ENCODE measurements at places on chromosomes 6 and 20. TPM values are rescaled to one million over a fixed set of nuclear protein-coding genes. Genes with fewer than 3 reads are reported as not detected.

DNA sequence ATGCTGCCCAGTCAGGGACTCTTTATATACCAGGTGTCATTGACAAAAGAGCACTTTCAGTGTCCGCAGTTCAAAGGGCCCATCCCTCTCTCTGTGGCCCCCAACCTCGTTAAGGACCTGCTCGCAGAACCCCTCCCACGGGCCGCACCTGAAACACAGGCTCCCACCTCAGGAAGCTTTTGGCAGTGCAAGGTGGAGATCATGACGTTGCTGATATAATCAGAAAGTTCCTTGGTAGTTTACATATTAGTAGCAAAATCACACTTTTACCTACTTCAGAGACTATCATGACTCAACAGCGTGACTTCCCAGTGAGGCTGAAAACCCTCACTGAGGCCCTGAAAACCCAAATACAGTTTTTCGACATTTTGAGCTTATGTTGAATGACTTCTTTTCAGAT lies 4.1 kb downstream of the TTLL2 start:
- DNase-seq = no peak

GRCh38 chr6:31556307-31556706 lies 8.9 kb downstream of the NFKBIL1 start:
- no peak for DNase-seq

GRCh38 chr6:208364-208763 lies 83.9 kb upstream of the DUSP22 start:
- no peak for DNase-seq

DNA sequence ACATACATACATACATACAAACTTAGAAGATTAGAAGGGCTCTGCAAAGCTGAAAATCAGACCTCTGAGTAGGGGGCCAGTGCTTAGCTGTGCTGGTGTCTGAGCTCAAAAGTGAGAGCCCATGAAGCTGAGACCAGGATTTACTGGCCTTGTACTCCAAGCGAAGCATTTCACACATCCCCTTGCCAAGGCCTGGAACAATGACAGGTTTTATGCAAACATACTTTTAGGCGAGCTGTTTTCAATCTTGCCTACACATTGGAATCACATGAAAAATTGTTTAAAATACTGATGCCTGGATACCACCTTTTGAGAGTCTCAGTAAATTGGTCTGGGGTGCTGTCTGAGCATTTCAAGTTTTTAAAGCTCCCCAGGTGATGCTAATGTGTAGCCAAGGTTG lies 80.9 kb upstream of the SRSF6 start:
- DNase-seq = no peak

DNA sequence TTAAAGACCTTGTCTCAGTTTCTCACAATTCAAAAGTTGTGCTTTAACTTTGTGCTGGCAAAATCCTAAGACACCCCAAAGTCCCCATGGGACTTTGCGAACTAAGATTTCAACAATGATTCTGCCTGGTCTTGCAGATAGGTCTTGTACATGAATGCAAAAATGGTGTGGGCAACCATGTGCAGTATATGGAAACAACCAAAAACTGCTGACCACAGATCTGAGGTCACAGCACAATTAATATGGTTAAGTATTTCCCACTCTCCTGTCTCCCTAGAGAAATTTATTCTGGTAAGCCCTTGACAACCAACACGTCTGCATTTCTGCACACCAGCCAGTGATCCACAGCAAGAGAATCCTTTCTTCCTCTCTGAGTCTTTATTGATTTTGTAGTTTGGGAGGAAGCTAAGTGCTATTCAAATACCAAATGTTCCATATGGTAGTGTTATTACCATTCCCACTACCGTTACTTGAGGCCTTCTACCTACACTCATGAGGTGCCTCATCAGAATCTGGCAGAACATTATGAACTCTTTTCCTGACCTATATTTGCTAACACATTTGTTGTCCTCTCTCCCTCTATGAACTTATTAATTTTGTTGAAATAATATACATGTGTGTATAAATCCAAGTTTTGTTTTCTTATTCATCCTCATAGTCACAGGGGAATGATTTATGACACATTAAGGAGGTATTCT lies 178.7 kb downstream of the ATXN1 start:
- DNase-seq = no peak

VSX1 gene
- not detected for total RNA-seq

DNA sequence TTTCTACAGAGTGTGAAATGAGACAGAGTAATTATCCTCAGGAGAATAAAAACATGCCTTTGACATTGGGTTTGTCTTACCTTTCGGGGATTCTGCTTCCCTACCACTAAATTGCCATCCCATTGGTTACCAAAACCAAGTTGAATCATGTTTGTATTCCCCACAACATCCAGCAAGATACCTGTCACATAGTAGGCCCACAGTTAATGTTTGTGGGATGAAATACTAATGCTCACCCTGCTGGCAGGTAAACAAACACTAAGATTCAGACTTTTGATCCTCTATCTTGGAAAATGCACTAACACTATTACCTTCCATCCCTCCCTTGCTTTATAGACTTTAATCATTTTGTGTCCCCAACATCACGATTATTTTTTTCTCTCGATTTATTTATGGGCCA lies 8.2 kb upstream of the STXBP5 start:
- DNase-seq = no peak

DNA sequence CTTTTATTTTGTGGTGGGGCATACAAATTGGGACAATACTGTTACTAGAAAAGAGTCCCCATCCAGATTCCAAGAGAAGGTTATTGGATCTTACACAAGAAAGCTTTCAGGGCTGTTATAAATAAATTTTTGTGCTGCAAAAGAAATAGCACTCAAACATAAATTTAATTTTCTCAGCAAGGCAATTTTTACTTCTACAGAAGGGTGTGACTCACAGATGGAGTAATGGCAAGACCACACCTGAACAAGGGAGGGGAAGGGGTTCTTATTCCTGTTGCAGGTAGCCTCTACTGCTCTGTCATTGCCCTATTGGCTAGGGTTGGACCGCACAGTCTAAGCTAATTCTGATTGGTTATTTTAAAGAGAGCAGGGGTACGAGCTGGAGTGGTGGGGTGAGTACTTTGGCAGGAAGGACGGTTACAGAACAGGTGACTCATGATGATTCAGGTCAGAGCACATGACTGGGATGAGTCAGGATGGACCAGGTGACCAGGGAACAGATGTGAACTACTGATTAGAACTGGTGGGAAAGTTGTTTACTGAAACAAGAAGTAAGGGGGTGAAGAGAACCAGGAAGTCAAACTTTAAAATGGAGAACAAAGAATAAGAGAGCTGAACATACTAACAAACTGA lies 41.1 kb downstream of the CNR1 start:
- no peak for DNase-seq

CPNE5 gene
- 0.91 TPM for total RNA-seq

DNA sequence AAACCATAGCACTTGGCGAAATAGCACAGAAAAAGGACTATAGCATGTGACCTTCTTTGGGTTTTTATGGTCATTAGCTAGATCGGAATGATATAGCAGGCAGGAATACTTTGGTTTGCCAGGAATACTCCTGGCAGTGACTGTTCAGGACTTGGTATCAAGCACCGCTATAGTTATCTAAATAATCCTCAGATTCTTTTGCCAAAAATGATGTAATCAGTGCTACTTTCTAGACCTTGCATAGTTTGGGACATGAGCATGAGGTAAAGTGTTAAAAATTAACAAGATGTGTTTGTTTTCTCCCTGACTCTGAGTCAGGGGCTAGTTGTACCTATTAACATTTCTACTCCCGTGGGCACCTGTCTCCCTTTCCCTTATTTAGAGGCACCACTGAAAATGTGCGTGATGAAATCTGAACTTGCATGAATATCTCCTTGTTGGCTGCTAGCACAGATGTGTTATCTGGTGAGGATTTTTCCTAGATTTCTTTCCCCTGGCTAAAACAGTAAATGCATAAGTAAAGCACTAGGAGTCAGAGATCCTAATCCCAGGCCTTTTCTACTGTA lies 511.0 kb downstream of the CDKAL1 start:
- no peak for DNase-seq
